ENCODE measurements at places on chromosomes 4 and X.

GRCh38 chrX:68823413-68824151 lies 5.2 kb upstream of the EFNB1 start:
- no peak for DNase-seq

- no peak for DNase-seq
These were observed 22.8 kb downstream of the RAB28 start for GRCh38 chr4:13461191-13461905.

- no peak for DNase-seq
These were observed 87.4 kb downstream of the PLAC1 start for GRCh38 chrX:134570899-134571298.

GRCh38 chr4:128227991-128228571 lies 59.5 kb downstream of the PGRMC2 start:
- DNase-seq: no peak

DNA sequence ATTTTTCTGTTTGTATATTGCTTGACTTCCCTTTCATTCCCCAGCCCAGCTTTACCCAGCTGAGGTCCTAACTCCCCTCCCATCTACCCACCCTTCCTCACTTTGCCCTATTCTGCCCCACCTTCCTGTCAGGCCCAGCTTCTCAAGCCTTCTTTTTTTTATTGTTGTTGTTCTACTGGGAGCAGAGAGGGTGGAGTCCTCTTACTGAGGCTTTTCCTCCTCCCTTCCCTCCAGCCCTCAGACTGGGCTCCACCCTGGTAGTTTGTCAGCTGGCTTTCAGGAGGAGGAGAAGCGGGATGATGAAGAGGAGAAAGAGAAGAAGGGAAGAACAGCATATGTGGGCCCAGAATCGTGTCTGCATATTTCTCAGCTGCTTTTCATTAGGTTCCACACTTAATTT lies 3.2 kb upstream of the KLF8 start:
- no peak for DNase-seq

DNA sequence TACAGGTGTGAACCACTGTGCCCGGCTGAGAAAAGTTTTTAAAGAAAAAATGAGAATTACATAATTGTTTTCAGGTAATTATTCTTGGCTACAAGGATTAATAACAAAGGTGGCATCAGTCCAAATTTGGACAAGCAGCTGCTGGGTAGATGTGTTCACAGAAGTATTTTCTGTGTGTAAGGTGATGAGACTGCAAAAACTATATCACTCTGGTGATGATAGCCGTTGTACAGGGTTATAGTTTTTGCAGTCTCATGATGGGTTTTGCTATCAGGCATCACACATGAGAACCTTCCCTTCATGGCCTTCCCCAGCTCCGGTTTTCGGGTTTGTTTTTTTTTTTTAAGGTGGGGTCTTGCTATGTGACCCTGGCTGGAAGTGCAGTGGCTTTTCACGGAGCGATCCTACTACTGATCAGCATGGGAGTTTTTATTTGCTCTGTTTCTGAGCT lies 5.1 kb upstream of the SLC10A3 start:
- DNase-seq: no peak

GRCh38 chrX:50799531-50799961 lies 14.4 kb downstream of the SHROOM4 start:
- no peak for DNase-seq

DNA sequence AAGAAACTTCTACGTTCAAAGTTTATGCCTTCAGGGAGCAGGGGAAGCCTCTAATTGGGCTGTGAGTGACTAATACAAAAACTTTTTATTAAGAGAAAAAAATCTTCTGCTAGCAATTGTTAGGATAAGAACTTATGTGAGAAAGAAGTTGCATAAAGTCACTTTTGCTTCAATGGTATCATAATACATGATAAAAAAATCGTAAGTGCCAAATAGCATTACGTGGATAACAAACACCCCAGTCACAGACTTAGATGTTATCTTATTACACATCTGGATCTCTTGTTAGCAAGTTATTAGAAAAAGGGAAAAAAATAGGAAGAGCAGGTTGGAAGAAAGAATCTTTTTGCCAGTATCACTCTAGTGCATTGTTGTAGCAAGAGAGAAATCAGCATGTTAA lies 4.2 kb upstream of the NDST4 start:
- DNase-seq: no peak

- no peak for DNase-seq
These were observed 223.4 kb downstream of the BCOR start for GRCh38 chrX:39874202-39874816.

- peak; percentile 43 for DNase-seq
These were observed 165.4 kb upstream of the WDR1 start for GRCh38 chr4:10281996-10282395.

DNA sequence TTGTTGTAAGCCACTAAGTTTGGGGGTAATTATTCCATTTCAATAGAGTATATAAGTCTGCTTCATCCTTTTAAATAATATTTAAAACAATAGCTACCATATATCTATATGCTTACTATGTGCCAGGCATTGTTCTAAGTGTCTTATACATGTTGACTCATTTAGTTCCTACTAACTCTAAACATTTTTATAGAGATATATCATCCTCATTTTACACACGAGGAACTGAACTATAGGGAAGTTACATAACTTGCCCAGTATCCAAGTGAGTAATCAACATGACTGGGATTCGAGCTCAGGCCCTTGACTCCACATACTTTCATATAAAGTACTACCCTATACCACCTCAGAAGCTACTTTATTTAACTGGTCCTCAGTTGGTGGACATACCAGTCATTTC lies 175.3 kb upstream of the RAI2 start:
- no peak for DNase-seq

GRCh38 chr4:178480105-178480504 lies 1037.9 kb upstream of the AGA start:
- no peak for DNase-seq

- DNase-seq: no peak
These were observed 41.3 kb downstream of the BCOR start for GRCh38 chrX:40056420-40056819.

DNA sequence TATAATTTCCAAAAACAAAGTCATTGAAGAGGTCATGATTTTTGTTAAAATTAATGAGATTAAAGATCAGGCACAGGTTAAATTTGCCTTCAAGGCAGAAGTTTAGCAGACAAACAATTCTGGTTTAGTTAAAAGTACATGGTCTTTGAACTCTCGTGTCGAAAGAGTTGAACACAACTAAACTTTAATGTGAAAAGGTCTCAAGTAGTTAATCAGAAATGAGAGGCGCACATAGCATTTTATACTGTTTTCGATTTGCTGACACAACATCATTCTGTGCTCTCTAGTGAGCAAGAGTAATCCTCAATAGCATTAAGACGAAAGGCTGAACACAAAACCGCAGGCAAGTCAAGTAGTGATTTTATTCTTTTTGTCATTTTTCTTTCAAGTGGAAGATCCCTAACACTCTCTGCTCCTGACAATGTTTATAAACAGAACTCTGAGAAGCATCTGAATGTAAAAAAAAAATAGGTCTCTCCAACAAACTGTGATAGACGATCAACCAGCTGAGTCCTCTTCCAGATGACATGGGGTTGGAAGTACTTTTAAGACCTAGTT lies 49.8 kb downstream of the SH3RF1 start:
- DNase-seq: no peak

DNA sequence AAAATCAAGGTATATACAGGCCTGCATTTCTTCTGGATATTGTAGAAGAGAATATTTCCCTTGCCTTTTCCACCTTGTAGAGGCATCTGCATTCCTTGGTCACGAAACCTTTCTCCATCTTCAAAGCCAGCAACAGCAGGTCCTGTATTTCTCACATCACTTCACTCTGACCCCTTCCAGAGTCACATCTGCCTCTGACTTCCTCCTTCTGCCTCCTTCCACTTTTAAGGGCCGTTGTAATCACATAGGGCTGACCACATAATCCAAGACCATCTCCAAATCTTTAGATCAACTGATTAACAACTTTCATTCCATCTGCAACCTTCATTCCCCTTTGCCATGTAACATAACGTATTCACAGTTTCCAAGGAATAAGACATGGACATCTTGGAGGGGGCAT lies 38.3 kb upstream of the NDP start:
- no peak for DNase-seq

DNA sequence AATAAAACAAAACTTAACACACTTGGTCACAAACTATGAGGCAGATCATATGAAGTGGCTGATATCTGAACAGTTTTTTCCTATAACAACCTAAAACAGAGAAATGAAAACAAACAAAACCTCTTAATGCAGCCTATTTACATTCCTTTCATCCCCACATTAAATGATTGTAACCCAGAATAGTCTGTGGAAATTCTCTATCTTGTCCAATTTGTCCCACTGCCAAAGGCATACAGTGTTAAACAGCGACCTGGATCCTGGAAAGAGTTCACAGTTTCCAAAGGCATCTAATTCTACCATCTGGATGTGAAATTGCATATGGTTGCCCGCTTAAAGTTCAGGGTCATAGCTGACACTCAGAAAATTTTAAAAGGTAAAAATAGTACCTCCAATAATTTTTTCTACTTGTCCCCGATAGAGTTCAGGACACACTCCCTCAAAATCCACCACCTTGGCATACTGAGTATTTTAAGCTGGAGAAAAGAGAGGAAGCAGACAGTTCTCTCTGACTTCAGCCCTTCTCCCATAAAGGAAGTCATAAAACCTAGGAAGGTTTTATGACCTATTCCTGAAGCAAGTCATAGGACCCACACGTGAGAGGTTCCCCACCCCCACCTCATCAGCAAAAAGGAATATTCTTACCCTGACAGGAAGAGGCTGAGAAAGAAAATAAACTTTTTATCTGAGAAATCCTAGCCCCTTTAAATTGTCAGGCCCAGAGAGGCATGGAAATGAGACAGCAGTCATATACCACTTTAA lies 270.2 kb downstream of the PAPSS1 start:
- DNase-seq: no peak

DNA sequence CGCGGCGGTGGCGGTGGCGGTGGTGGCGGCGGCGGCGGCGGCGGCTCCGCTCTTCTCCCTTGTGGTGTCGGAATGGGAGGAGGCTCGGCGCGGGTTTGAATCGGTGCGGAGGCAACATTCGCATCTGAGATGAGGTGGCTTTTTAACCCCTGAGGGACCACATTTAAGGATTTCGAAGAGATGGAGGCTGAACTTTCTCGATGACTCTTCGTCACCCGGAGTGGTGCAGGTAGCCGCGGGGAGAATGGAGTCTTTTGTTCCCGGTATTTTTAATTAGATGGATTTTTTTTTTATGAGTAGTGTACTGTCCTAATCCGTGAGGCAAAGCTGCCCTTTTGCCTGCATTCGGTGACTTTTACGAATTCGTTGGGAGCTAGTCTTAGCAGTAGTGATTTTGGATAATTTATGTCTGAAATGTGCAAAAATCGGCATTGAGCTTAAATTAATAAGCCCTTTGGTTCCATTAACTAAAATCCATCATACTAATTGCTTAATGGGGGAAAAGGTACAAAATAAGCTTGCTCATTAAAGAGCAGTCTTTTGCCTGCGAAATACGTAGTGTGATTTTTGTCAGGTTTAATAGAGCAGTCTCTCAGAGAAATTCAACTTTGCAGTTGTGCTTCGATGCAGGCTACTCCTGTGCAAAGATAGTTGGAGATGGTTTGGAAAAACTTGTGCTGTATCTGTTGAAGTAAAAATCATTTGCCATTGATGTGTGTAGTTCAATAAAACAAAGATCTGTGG lies 206.2 kb downstream of the TENM3 start:
- no peak for DNase-seq

DNA sequence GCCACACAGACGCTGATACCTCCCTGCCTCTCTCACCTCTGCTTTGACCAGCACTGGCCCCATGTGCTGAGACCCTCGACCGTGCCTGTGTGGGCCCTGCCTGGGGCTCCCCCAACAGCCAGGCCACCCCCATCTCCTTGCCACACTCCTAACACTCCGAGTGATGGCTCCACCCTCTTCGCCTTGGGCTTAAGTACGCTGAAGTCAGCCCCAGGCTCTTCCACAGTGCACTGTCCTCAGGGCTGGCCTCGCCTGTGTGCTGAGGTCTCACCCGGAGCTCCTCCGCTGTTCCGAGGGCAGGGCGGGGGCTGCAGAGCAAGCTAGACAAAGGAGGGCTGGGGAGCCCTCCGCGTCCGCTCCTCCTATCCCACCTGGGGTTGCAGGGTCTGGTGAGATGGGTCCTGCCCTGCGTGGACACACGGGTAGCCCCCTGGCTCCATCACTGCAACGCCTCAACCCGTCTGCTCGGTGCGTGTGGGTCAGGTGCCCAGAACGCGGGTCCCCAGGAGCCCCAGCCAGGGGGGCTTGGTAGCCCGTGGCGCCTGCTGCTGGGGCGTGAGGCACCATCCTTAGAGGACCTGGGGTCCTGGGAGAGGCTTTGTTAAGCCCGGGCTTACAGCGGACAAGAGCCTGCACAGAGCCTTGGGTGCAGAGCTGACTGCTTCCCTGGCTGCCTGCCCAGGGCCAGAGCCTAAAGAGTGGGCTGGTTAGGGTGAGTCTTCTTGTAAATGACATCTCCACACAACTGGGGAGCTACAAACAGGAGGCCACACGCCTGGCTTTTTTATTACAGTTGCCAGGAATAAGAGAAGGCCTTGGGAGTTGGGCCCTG lies 42.6 kb upstream of the NKX1-1 start:
- no peak for DNase-seq

GRCh38 chr4:122005064-122005755 lies 53.4 kb upstream of the TRPC3 start:
- peak; percentile 70 for DNase-seq

- DNase-seq: no peak
These were observed 431.6 kb downstream of the IDS start for GRCh38 chrX:149073479-149073878.

DNA sequence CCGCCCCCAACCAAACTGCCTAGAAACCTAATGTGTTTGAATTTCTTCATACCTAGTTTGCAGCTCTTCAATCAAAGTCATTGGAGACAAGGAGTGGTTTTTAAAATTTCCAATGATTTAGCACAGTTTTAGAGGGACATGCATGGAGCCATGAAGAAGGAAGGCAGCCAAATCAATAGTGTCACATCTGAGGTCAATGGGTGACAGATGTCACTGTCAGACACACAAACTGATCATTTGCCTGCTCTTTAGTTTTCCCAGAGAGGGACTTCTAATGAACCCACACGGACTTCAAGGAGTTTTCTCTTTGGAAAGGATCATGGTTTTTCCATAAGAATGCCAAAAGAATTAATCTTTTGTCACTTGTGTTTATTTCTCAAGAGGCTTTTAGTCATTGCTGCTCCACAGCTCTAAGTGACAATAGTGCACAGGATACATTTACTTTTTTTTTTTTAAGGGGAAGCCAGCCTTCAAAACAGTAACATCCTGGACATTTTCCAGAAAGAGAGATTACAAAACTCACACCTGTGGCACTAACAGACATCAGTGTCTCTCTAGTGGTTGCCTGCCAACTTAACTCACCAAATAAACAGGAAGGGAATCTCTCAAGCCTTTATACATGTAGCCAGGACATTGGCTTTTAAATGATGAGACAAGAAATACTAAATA lies 251.1 kb upstream of the DIAPH2 start:
- DNase-seq: no peak

DNA sequence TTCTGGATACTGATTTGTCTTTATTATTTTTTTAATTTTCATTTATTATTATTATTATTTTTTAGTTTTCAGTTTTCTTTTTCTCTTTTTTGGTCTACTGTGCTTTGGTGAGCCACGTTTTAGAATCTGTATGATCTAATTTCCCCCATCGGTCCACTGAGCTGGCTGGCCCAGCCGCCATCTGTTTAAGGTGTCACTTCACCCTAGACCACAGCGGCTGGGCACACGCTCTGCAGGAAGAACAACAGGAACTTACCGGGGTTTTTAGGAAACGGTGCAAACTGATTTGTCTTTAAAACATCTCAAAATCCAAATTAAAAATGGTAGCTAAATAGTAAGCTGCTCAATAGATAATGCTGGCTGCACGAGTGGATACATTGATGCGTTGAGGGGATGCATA lies 48.8 kb upstream of the AMOT start:
- DNase-seq: no peak

- DNase-seq: no peak
These were observed 19.4 kb downstream of the GPM6B start for GRCh38 chrX:13797512-13797911.

- no peak for DNase-seq
These were observed 1.6 kb upstream of the ARMCX6 start for GRCh38 chrX:101619364-101619763.
